ENCODE measurements at places on chromosomes 2 and 18. TPM values are rescaled to one million over a fixed set of nuclear protein-coding genes. Genes with fewer than 3 reads are reported as not detected.

The HOXD11 gene
- 9.7 TPM for total RNA-seq

The MROH2A gene
- not detected for total RNA-seq

The DSG2 gene
- total RNA-seq: 12.7 TPM

The CPO gene
- total RNA-seq: not detected

The CTNNA2 gene
- not detected for total RNA-seq

The ACTR1B gene
- total RNA-seq: 21.4 TPM

The MC2R gene
- total RNA-seq: not detected

The LYPD6B gene
- total RNA-seq: 1.6 TPM

The ST8SIA3 gene
- total RNA-seq: not detected

The LOXHD1 gene
- not detected for total RNA-seq

The CYP27A1 gene
- 7.7 TPM for total RNA-seq

The MEP1B gene
- total RNA-seq: not detected

The STARD6 gene
- total RNA-seq: 1.3 TPM

The ATP6V1C2 gene
- not detected for total RNA-seq

The FEV gene
- not detected for total RNA-seq

The UBXN4 gene
- total RNA-seq: 46.3 TPM

The ELOA2 gene
- total RNA-seq: not detected
